ENCODE measurements at places on chromosomes 7 and 10.

DNA sequence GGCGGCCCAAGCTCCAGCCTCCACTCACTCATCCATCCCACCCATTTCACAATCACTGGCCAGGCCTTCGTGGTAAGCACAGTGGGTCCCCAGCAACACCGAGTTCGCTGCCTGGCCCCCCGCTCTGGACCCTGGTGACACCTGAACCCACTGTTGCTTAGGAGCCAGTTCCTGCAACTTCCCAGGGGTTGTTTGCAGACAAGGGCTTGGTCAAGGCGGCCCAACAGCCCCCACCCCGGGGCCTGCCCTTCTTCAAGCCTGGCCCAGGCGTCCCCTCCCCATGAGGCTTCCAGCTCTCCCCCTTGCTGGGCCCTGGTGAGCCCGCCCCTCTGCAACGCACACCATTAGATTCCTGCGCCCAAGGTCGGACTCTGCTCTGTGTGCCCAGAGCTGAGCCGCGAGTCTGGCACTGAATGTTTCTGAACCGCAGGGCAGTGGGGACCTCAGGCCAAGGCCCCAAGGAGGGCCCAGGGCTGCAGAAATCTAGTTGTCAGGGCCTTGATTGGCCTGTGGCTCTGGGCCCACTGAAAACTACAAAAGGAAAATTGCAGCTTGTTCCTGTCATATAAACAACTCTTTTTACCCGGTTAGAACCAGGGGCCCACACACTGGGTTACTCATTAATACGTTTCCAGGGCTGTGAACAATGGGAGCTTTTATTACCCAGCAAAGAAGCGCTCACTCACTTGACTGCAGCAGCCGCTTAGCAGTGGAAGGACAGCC lies 2.1 kb upstream of the COX19 start:
- no peak for DNase-seq

DNA sequence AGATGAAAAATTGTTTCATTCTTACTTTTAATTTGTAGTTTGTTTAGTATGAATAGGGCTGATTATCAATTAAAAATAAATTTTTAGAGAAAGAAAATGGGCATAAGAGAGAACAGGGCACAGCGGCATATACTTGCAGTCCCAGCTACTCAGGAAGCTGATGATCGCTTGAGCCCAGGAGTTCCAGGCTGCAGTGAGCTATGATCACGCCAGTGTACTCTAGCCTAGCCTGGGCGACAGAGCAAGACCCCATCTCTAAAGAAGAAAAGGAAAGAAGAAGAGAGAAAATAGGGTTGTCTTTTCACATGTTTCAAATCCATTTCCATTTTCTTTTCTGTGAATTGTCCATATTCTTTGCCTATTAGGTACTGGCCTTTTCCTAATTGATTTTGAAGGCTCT lies 8.0 kb downstream of the SMURF1 start:
- DNase-seq = no peak

DNA sequence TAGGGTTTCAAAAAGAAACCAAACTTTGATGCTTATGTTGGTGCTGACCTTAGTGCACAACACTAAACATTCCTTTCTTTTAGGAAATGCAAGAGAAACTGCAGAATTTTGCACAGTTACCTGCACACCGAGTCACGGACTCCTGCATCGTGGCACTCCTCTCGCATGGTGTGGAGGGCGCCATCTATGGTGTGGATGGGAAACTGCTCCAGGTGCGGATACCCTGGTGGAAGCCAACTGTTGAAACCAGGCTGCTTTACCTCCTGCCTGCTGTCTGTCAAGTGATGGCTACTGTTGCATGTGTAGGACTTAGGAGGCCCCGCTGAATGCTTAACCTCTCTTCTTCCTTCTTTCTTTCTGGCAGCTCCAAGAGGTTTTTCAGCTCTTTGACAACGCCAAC lies 11.7 kb downstream of the CASP2 start:
- DNase-seq = no peak

DNA sequence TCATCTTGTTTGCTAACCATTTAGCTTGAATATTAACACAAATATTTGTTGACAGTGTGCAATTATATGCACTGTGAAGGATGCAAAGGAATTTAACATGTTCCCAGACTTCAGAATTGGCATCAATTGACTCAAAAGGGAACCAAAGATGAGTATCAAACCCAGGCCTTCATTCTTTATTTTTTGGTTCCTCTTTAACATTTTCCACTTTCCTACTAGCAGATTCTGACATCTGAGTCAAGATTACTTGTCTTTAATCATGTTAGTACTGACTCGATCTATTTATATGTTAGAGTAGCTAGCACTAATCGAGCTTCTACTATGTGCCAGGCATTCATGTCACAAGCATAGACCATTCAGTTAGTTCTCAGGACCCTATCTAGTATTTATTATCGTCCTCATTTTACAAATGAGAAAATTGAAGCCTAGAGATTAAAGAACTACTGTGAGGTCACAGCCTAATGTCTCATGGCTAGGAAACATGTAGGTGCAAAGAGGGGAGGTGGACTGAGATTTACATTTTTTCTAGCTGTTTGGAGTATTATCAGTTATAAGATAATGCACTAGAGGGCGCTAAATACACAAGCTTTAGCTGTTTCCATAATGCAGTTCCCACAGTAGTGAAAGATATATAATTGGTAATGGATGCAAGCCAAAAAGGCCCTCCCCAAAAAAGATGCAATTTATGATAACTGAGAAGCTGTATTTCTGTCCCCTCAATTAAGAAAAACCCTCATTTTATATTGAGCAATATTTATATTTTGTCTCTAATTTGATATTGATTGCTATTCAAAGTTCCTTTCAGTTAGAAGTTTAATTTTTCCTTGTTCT lies 32.9 kb upstream of the KMT2E start:
- DNase-seq = no peak

GRCh38 chr10:5940807-5941218 lies 36.5 kb downstream of the IL15RA start:
- DNase-seq = no peak

DNA sequence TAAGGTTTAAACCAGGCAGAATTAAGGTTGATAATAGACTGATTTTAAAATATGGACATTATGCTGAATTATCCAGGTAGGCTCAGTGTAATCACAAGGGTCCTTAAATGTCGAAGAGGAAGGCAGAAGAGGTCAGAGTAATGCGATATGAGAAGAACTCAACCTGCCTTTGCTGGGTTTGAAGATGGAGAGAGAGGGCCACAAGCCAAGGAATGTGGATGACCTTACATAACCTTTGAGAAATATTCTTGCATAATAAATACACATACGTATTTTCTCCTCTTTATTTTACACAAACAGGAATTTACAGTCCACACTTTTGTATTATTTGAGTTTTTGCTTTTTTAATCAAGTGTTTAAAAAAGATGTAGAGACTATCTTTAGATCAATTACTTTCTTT lies 88.5 kb downstream of the ST7 start:
- no peak for DNase-seq

DNA sequence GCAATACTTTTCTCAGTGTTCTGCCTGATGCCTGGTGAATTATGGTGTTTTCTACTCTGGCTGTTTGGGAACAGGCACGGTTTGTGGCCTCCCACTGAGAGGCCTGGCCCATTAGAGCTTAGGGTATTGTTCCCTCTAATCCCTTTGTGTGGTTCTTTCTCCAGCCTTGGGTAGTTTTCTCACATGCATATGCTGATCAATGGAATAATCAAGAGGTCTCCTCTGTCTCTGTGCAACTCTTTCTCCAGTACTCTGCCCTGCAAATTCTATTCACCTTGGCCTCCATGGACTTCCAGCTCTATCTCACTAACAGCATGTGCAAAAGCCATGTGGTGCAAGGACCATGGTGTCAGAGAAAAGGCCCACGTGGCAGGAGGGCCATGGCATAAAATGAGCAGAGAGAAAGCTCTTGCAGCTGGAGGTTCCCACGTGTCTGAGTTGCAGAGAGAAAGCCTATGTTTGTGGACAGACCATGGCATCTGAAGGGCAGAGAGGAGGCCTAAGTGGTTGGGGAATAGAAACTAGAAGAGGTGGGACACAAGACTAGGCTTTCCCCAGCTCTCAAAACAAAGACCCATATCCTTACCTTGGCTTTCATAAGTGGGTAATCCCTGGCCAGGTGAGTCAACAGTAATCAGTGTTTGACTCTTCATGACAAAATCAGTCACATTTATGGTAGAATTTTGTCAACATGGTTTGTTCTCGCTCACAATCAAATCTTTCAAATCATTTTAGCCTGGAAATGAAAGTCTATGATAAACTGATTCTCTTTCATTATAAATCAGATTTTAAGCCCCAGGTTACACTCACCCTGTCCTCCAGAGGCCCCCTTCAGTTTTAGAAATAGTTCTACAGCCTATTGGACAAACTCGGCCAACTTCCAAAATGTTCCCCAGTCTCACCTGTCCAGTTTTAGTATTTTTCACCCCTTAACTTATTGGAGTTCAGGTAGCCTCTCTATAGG lies 17.3 kb downstream of the OPALIN start:
- DNase-seq = no peak

- DNase-seq = no peak
These were observed 20.6 kb downstream of the TMEM273 start for GRCh38 chr10:49167425-49168170.

GRCh38 chr7:55438757-55439525 lies 73.8 kb downstream of the LANCL2 start:
- DNase-seq = no peak

DNA sequence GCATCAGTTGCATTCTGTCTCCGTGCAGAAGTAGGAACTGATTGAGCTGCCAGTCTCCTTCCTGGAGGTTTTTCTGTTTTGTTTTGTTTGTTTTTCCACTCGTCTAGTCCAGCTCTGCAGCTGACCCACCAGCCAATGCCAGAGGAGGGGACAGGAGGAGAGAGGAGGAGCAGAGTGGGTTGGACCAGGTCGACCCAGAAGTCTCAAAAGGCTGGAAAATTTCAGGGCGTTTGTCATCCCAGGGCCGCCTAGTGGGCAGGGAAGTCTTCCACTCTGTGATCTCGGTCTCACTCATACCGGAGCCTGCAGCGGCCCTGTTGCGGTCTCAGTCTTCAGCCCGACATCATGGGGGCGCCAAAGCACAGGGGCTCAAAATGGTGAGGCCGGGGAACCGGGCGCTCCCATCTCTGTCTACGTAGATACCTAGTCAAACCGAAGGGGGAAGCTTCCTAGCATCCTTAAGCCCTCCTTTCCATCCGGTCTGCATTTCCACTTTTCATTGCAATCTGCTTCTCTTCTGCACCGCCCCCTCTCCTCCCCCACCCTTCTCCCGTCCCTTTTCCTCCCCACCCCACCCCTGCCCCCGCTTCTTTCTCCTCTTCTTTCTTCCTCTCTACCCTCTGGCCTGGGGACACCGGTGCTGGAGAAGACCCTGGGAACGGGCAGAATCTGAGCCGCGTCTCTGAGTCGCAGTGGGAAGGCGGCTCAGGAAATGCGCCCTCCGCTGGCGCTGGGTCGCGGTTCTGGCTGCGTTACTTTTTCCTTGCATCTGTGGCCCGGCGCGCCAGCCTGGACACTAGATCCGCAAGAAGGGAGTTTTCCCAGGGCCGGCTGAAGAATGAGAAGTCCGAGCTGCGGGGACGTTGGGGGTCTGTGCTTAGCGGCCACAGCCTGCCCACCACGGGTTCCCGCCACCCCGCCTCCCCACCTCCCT lies 16.2 kb upstream of the PAX2 start:
- DNase-seq = no peak

DNA sequence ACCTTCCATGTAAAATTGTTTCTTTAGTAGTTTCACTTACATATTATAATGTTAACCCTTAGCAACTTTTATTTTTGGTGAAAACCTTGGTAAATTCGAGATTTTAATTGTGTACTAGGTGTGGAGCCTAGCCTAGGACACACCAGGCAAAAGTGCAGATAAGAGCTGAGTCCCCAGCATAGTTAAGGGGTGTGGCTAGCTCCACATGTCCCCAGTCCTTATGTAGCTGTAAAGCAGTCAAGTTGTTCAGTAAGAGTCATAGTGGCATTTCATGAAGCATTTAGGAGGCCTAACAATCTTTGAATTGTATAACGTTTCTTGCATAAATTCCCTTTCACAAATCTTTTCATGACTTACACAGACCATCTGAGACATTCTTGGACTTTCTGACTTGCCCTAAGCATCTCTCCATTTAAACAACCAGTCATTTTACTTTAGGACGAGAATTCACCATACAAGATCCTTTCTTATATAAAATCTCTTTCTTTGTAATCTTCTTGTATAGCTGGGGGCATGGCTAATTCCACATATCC lies 53.8 kb upstream of the INHBA start:
- no peak for DNase-seq

- DNase-seq = no peak
These were observed 30.7 kb upstream of the STOX1 start for GRCh38 chr10:68796605-68797004.

DNA sequence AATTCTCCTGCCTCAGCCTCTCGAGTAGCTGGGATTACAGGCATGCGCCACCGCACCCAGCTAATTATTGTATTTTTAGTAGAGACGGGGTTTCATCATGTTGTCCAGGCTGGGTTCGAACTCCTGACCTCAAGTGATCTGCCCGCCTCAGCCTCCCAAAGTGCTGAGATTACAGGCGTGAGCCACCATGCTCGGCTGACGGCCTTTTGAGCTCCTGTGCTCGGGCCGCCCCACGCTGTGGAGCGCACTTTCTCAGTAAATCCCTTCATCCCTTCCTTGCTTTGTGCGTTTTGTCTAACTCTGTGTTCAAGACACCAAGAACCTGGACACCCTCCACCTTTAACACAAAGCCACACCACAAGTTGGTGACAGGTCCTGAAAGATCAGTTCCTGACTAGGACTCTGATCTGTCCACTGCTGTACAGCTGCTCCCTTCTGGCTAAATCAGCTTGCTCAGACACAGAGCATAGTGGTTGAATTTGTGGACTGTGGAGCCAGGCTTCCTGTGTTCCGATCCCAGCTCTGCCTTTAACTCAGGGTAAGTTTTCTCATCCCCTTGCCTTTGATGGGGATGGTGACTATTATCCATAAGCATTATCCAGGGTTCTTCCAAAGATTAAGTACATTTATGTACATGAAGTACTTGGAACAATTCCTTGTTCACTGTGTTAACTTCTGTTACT lies 20.1 kb downstream of the CHST3 start:
- DNase-seq = no peak
